NCI-H524 treated with DMSO at 0.1 percent for 48 hours (cell line): ENCODE measurements at places on chromosomes 12 and 14.
A peak's percentile ranks its signal among the peaks of the same experiment; 100 is the strongest.

- DNase-seq: no peak
Measured at GRCh38 chr12:67833602-67834001, 155.6 kb upstream of the IFNG-AS1 start.

DNA sequence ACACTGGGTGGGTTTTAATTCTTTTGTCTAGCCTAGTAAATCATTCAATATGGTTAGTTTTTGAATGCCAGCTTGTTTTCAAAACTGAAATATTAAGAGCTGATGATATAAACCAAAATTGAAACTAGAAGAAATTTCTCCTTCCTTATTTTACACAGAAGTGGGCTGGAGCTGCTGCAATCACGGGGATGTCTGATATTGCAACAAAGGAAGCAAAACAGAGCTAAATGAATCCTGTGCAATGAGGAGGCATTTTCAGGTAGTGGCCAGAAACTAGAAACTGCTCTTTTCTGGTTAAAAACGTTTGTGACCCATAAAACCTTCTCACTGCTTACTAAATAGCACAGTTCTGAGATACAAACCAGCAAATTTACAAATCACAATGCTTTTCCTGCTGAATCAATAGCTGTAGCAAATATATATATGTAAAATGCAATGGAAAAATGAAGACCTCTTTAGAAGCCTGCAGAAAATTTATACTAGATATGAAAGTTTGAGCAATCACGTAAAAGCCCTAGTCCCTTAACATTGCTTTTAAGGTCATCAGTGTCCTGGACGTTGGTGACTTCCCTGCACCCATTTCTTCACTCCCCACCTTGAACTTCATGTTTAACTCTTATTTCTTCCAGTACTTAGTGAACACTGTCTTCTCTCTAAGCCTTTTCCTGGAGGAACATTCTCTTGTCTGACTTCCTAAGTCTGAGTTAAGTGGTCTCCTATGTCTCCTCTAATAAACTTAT, 15.9 kb upstream of the LRRK2 start:
- peak; percentile 4 for DNase-seq

DNA sequence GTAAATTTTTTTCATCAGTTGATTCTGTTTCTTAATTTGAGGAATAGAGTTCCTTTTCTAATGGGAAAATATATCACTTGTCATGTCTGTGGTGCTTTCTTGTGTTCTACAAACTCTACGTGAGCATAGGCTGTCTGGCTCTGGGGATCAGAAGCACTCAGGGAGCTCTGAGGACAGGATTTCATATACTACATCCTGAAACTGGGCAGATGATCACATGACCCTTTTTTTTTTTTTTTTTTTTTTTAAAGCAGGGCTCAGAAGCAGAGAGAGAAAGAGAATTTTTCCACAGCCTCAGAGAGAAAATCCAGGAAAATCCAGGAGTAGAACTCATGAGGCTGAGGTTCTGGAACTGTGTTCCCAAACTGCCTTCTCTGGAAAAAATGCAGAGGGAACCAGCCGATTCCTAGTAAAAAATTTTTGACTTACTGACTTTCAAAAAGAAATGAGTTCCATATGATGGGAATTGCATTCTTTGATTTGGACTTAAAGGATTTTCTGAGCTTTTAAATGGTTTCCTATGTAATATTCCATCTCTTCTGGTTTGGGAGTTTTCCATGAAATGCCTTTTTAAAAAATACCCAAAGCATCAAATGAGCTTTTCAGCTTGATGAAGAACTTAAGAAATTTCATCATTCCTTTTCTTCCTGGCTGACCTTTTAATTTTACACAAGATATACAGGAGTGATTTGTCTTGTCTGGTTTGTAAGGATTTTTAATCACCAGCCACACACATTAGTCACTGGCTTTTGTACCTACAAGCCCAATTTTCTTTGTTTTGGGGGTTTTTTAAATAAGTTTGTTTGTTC, 183.1 kb upstream of the HIF1A start:
- no peak for DNase-seq

- DNase-seq: no peak
Measured at GRCh38 chr12:40202095-40203059, 22.4 kb upstream of the LRRK2 start.

DNA sequence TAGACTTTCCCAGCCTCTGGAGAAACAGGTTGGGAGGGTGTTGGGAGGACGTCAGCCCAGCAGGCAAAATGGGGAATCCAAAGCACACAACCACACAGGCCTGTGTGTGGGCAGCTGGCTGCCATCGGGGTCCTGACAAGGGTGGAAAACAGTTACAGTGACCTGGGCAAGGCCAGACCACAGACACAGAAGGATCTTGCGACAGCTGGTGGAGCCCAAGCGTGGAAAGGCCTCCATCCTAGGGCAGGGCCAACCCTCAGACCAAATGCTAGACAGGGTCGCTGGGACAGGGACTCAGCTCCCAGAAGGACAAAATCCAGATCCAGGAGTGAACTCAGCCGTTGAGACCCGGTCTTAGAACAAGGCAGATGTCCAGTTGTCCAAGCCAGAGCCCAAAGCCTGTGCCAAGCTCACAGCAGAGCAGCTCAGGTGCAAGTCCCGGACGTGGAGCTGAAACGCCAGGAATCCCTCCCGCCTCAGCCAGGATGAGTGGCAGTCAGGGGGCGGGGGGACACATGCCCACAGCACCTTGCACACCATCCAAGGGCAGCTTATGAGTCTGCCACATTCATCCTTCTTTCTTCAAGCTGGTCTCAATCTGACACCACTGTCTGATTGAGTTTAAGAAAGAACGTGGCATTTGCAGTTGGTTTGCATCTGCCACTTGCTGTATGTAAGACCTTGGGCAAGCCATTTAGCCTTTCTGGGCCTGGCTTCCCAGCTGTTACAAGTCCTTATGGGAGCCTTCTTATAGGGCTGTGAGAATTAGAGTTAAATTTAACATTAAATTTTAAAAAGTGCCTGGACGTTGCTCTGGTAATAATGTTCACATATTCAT, 37.6 kb downstream of the DEGS2 start:
- no peak for DNase-seq

DNA sequence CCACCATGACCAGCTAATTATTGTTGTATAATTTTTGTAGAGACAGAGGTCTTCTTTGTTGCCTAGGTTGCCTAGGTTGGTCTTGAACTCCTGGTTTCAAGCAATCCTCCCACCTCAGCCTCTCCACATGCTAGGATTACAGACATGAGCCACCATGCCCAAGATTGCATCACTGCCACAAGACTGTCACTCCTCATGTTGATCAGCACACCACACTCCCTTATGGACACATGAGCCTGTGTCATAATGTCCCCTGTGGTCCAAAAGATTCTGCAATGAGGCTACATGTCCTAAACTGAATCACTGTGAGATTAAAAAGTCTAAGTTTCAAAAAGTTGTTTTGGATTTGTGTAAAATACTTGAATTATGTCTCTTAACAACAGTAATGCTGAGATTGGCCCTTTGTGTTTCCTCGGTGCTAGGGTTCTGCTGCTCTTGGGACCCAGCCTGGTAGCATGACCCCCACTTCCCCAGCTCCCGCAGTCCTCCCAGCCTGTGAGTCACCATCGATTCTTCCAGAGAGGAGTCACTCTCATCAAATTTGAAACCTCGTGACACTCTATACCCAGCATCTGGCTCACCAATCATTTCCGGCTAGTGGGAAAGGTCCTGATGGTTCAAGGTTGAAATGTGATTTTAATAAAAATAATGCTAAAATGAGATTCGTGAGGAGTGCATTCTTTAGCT, 890.9 kb downstream of the VRK1 start:
- no peak for DNase-seq

DNA sequence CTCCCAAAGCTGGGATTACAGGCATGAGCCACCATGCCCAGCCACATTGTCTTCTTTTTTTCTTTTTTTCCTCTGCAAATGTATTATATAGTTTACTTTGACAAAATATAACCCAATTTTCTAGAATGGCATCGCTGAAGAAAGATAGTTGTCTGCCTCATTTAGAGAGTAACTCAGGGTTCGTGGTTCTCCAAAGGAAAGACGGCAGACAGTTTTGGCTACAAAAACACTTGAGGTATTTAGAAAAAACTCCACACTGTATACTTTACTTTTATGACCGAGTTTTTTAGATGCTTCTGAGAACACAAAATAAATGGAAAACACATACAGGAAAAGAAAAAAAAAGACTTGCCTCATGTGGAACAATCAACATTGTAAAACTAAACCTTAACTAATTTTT, 369.1 kb upstream of the ATP2B1 start:
- no peak for DNase-seq

DNA sequence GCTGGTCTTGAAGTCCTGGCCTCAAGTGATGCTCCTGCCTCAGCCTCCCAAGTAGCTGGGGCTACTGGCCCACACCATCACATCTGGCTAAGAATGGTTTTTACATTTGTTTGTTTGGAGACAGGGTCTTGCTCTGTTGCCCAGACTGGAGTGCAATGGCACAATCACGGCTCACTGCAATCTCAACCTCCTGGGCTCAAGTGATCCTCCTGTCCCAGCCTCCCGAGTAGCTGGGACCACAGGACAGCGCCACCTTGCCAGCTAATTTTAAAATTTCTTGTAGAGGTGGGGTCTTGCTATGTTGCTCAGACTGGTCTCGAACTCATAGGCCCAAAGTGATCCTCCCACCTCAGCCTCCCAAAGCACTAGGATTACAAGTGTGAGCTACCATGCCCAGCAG, 28.6 kb upstream of the TSPAN9 start:
- DNase-seq: no peak

GRCh38 chr12:116332705-116333380, 55.4 kb upstream of the MED13L start:
- peak; percentile 37 for DNase-seq

DNA sequence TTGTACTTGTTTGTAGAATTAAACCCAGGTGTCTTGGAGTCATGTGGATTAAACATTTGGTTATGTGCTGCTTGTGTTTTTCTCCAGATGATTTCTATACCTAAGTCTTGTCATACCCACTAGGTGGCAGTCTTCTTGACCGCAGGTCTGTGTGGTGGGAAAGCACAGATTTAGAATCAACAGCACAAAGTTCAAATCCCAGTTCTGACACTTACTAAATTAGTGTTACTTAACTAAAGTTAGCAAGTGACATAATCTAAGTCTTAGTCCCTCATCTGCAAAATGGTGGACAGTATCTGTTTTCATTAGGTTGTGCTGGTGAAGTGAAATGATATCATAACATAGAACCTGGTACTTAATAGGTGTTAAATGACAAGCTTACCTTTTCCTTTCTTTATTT, 151.0 kb upstream of the ARHGAP5 start:
- peak; percentile 30 for DNase-seq

GRCh38 chr12:76706101-76706500, 57.8 kb upstream of the ZDHHC17 start:
- DNase-seq: no peak

GRCh38 chr14:70886421-70887206, 20.6 kb upstream of the PCNX1 start:
- DNase-seq: no peak

- no peak for DNase-seq
Measured at GRCh38 chr14:56098021-56098420, 20.2 kb upstream of the PELI2 start.

DNA sequence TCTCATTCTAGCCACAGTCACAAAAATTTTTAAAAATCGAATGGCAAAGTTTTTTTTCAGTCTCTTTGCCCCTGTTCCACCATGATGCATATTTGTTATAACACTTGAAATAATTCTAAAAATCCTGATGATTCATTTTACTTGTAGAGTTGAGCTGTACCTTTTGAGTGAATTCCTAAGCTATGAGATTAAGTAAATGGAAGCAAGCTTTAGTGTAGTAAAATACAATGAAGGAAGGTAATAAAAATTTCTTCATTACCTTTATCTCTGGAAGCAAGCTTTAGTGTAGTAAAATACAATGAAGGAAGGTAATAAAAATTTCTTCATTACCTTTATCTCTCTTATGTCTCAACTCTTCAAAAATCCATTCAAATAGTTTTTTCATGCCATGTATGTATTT, 46.1 kb downstream of the TMTC3 start:
- DNase-seq: no peak

- no peak for DNase-seq
Measured at GRCh38 chr12:18799561-18799960, 61.6 kb downstream of the CAPZA3 start.

GRCh38 chr12:30927222-30927611, 669 bp downstream of the TSPAN11 start:
- no peak for DNase-seq

DNA sequence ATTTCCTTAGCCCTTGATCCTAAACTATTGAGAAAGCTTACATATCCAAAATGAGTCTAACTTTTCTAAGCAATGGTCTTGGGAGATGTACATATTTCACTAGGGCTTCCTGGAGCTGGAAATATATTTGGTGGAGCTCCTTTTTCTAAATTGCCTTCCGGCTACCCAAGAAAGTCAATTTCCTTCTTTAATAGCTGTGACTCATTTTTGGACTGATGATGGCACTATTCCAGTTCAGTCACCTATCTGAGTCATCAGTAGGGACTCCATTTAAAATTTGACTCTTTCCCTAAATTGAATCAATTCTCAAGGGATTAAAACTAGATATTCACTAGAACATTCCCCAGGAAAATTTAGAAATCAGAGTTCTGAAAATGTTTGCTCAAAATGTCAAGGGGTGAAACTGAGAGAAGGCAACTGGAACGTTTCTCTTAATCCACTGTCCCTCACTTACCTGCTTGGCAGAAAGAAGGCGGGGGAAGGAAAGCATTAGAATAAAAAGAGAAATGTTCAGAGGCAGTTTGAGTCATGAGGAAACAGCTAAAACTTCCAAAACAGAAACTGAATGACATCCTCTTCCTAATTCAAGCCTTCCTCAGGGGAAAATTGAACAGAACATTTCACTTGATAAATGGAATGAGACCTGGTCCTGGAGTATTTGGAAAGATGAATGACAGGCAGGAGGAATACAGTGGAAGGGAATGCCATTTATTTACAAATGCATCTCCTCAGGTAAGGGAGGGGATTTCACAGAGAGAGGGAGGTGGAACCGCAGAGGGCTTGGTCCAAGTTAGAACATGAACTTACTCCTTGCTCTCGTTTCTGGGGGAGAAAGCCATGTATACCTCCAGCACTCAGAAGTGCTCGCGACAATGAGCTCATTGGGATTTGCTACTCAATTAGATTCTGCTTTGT, 91.2 kb downstream of the RGS6 start:
- no peak for DNase-seq

- DNase-seq: no peak
Measured at GRCh38 chr12:234891-235415, 21.0 kb upstream of the SLC6A12 start.

- DNase-seq: no peak
Measured at GRCh38 chr12:59675461-59675860, 79.6 kb downstream of the SLC16A7 start.

GRCh38 chr14:69543341-69544115, 31.1 kb downstream of the CCDC177 start:
- DNase-seq: peak; percentile 51

DNA sequence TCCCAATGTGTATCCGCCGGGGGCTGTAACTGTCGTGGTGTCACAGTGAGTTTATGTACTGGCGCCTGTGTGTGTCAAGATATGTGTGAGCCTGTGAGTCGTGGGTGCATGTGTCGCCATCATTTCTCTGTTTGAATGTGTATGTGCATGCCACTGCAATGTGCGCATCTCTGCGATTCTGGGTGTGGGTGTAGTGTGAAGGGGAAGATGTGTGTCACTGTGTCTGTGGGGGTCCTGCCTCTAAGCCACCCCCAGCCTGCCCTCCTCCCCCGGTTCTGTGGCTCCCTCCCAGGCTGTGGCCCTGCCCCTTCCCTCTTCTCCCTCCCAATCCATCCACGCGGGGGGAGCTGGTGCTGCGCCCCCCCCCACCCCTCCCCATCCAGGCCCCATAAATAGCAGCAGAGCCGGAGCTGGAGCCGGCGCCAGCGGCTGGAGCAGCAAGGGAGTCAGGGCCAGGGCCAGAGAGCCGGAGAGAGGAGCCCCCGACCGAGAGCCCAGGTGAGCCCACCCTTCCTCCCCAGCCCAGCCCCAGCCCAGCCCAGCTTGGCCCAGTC, at the start of gene CPNE6:
TSS of gene CPNE6 (plus strand) at position 419 of the 554 bp plus-strand sequence. CDS start 1,375 bp downstream, outside the sequence.
- no peak for DNase-seq
